Activated CD4-positive, alpha-beta T cell treated with anti-CD3 and anti-CD28 coated beads for 36 hours (primary cell): ENCODE measurements at places on chromosomes 12 and 14. TPM values are rescaled to one million over a fixed set of nuclear protein-coding genes. Genes with fewer than 3 reads are reported as not detected.

- H3K27me3 ChIP-seq, result no peaks in the 10 kb centered on the region
- no peak for DNase-seq
- H3K36me3 ChIP-seq, result peaks cover 7% of the 10 kb centered on the region
- no peak overlapping the region for H3K27ac ChIP-seq
- no peak overlapping the region for H3K4me3 ChIP-seq
These were observed 8.6 kb downstream of the VTI1B start for GRCh38 chr14:67665868-67666267.

- H3K36me3 ChIP-seq, result no peaks in the 10 kb centered on the region
- peaks cover 18% of the 10 kb centered on the region for H3K27me3 ChIP-seq
- no peak for DNase-seq
- H3K27ac ChIP-seq, result no peak overlapping the region
- no peak overlapping the region for H3K4me3 ChIP-seq
- no peaks in the 10 kb centered on the region for H3K4me1 ChIP-seq
These were observed 27.6 kb downstream of the CACNA2D4 start for GRCh38 chr12:1890810-1891209.

DNA sequence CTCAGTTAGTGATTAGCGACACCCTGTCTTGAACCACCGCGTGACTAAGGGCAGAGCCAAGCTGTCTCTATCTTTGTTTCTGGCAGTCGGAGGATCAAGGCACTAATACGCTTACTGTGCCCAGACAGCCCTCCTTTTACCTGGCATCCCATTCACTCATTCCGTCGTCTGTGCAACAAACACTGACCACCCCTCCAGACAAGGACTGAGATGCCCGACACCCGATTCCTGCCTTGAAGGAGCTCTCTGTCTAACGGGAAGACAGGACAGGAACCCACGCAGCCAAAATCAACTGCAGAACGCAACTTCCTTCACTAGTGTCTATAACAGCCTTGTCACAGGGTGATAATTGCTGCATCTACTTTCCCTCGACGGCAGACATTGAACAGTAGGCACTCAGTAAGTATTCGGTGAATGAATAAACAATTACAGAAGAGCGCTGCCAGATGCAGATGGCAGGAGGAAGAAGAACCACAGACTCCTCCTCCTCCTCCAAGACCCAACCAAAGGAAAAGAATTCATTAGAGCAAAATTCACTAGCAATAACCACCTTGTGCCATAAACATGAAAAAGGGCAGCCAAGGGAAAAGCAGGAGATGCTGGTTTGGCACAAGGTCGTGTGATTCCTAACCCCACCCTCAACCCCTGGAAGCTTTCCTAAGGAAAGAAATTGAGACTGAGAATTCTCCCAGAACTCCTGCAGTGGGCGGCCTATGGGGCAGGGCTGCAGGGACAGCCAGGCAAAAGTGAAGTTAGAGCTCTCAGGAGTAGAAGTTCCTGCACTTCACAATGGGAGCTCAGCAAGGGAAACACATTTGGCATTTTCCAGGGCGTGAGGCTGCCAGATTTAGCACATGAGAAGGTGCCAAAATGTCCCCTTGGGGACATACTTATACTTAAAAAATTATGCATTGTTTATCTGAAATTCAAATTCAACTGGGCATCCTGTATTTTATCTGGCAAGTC, 186.6 kb upstream of the DIO3 start:
- H3K4me3 ChIP-seq, result no peak overlapping the region
- no peak for DNase-seq
- no peak overlapping the region for H3K27ac ChIP-seq
- H3K4me1 ChIP-seq, result no peaks in the 10 kb centered on the region

- H3K4me1 ChIP-seq, result peaks cover 12% of the 10 kb centered on the region
- H3K36me3 ChIP-seq, result peaks cover 7% of the 10 kb centered on the region
- no peak overlapping the region for H3K4me3 ChIP-seq
- peak overlapping the region; percentile 45 for H3K27ac ChIP-seq
- no peak for DNase-seq
These were observed 25.3 kb downstream of the DDHD1 start for GRCh38 chr14:53127832-53128231.

DNA sequence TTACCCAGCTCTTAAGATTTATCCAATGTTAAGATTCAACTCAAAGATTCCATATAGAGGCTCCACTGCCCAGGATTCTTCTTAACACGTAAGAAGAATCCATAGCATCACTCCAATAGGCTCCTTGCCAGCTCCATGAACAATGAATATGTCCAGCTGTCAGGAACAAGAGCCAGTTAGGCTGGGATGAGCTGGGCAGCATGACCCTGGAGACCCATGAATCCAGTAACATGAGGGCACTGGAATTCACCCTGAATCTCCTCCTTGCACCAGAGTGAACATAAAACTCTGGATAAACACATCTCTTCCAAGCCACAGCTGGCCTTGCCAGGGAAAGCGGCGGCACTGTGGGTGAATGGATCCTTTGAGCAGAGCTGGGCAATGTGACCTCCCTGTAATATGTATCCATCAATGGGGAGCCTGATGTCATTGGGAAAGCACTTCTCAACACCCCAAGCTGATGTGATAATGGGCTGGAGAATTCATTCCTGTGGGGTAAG, 24.4 kb upstream of the TC2N start:
- H3K4me3 ChIP-seq, result no peak overlapping the region
- H3K36me3 ChIP-seq, result peaks cover 3% of the 10 kb centered on the region
- H3K27me3 ChIP-seq, result no peaks in the 10 kb centered on the region
- peaks cover 51% of the 10 kb centered on the region for H3K4me1 ChIP-seq

DNA sequence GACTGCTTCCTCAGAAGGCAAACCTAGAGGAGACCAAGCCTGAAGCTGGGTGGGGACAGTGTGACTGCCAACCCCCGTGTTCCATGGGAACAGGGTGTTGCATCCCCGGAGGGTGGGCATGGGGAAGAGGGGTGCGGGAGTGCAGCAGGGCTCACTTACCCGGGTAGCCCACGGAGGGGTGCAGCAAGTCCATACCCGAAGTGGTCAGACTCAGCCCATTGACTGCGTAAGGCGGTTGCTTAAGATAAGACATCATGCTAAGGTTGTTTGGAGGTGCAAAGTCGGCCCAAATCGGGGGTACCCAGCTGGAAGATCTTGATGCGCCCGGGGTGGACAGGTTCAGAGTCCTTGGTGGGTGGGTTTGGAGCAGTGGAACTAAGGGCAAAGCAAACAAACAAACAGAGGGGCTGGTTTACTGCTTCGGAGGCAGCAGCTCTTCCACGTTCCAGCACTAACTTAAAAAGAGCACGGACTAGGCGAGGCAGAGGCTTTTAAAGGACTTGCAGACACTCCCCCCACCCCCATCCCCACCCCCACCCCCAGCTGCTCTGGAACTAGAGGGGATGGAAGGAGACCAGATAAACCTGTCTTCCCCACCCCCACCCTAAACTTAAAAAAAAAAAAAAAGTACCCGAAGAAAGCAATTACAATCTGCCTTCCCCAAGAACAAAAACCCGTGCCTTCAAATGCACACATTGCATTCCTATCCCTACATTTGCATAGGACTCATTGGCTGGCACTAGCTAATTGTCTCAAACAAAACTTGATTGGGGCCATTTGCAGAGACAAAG, 4.9 kb downstream of the OTX2 start:
- peaks cover 4% of the 10 kb centered on the region for H3K36me3 ChIP-seq
- no peak for DNase-seq
- H3K27ac ChIP-seq, result no peak overlapping the region

GRCh38 chr14:61619494-61619893, 75.8 kb upstream of the HIF1A start:
- H3K27ac ChIP-seq, result no peak overlapping the region
- no peak for DNase-seq
- H3K27me3 ChIP-seq, result no peaks in the 10 kb centered on the region
- peaks cover 71% of the 10 kb centered on the region for H3K4me1 ChIP-seq
- H3K36me3 ChIP-seq, result peaks cover 3% of the 10 kb centered on the region

DNA sequence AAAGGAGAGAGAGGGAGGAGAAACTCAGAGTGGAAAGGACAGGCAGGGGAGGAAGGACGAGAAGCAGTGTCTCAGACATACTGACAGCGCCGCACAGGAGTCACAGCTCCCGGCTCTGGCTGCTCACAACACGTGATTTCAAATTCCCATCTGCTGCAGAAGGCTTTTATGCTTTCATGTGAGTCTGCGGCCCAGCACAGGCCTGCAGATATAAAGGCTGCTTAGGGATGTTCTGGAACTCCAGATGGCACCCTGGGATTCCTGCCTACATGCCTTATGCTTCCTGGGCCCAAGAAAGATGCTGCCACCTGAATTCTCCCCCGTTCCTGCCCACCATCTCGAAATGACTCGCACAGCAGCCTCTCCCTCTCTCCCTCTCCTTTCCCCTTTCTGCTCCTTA, 89.6 kb downstream of the NUAK1 start:
- H3K36me3 ChIP-seq, result no peaks in the 10 kb centered on the region
- DNase-seq, result no peak
- H3K27me3 ChIP-seq, result peaks cover 17% of the 10 kb centered on the region
- no peaks in the 10 kb centered on the region for H3K4me1 ChIP-seq
- H3K4me3 ChIP-seq, result no peak overlapping the region
- H3K27ac ChIP-seq, result no peak overlapping the region

DNA sequence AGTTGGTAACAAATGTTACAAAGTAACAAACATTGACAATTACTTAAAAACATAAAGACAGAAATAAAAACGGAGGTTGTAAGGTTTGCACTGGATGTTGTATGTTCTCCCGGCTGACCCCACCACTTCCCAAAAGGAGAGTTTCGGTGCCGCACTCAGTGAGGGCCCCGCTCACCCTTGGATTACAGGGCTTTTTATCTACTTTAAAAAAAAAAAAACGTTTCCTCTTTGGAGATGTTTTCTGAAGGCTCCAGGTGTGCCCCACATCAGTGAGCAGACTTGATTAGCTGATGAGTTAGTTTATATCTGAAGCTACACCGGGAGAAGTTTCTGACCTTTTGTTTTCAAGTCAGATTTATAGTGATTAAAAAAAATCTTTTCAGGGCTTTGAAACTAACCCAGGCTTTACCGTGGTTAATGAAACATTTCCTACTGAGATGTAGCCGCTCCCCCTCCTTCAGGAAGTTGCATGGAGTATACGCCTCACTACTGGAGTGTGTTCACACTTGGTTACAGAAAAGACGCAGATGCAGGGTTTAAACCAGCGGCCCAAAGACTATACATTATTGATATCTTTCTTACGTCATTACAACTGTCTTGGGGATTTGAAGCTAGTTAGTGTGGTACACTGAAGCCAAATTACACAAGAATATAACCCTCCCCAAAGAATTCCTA, 38.0 kb upstream of the BCL7A start:
- no peaks in the 10 kb centered on the region for H3K36me3 ChIP-seq
- no peak overlapping the region for H3K27ac ChIP-seq
- H3K27me3 ChIP-seq, result no peaks in the 10 kb centered on the region
- H3K4me3 ChIP-seq, result no peak overlapping the region
- no peak for DNase-seq

DNA sequence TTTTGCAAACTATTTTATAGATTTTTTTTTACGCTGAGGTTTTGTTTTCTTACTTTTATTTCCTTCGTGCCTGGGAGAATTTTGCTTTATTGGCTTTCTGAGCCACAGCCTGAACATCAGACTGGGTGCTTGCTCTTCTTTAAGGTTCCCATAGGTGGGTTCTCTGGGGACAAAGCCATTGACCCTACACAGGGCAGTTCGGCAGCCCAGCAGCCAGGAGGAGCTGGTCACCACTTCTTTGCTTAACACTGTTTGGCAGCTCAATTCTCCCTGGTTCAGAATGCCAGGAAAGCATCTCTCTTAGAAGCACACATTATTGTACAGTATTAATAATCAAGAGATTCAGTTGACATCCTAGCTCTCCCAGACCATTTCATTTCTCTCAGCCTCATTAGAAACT, 140.8 kb upstream of the NEDD1 start:
- H3K27me3 ChIP-seq, result peaks cover 7% of the 10 kb centered on the region
- H3K36me3 ChIP-seq, result no peaks in the 10 kb centered on the region
- DNase-seq, result no peak
- H3K4me3 ChIP-seq, result no peak overlapping the region

GRCh38 chr14:71411738-71412137, 504.5 kb downstream of the PCNX1 start:
- H3K27me3 ChIP-seq, result no peaks in the 10 kb centered on the region
- no peak for DNase-seq
- peak overlapping the region; percentile 65 for H3K27ac ChIP-seq
- H3K36me3 ChIP-seq, result peaks cover 13% of the 10 kb centered on the region
- peaks cover 41% of the 10 kb centered on the region for H3K4me1 ChIP-seq

MANSC4 gene
- total RNA-seq, result not detected

ERO1A gene
- total RNA-seq, result 165 TPM

CD69 gene
- 127 TPM for total RNA-seq

RNASE9 gene
- total RNA-seq, result not detected

KCNJ8 gene
- total RNA-seq, result not detected

CMA1 gene
- total RNA-seq, result not detected

PRPF40B gene
- total RNA-seq, result 8.1 TPM
